ENCODE measurements at places on chromosomes 3 and 15.

DNA sequence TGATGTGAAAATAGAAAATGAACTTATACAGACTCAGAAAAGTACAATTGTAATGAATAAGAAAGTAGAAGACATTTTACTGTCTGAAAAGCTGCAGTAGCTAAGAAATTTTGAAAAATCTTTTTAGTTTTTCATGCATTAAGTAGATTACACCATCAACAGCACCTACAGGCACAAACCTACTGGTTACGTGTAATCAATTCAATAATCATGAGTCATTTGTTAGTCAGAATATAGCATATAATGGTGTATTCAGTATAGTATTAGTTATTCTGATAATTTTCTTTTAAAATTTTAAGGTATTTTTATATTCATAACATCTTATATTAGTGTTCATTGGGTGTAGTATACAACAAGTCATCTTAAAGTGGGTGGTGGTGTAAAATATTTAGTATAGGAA lies 550.5 kb upstream of the GBE1 start:
- DNase-seq = no peak

DNA sequence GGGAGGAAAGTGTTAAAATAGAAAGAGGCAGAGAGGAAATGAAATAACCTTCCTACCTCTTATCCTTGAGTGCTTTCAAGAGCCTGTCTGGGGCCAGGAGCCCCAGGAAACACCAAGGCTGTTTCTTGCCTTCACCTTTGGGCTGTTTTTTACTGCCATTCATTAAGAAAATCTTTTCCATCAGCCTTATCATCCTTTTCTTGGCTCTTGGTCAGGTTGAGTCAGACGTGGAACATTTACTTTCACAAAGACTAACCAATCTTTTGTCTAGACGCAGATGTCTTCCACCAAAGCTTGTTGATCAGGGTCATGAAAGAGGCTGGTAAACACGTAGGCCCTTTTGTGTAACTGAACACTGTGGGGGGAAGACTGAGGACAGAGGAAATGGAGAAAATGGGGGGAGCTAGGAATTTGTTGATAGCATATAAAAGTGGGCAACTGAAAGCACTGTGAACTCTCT lies 151.0 kb upstream of the THBS1 start:
- peak; percentile 76 for DNase-seq

DNA sequence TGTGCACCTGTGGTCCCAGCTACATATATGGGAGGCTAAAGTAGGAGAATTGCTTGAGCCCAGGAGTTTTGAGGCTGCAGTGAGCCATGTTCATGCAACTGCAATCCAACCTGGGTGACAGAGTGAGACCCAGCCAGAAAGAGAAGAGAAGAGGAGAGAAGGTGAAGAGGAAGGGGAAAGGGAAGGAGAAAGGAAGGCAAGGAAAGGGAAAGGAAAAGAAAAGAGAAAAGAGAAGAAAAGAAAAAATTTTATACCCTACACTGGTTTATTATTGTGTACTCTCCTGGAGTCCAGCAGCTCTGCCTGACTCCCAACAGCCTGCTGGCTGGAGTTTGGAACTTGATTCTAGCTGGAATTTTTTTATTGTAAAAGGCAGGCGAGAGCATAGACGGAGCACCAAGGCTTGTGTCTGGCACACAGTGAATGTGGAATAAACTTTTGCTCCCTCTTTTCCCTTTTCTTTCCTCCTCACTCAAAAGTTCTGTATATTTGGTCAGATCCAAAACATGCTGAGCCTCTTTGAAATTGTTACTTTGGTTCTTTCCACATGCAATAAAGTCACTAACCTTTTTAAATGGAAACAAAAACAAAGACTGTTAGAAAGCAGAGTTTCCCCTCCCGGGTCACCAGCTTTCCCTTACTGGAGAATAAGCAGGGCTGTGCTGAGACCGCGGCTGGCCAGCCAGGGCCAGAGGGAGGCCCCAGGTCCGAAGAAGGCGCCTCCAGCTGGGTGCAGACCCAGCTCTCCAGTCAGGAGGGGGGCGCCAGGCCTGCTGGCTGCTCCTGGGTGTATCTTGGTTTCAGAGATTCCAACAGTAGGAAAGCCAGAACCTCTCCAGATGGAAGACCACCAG lies 9.9 kb downstream of the THSD4 start:
- DNase-seq = no peak

- DNase-seq = peak; percentile 18
Measured at GRCh38 chr3:149151843-149152242, 22.4 kb downstream of the HPS3 start.

GRCh38 chr3:157529751-157530150 lies 26.5 kb upstream of the VEPH1 start:
- DNase-seq = no peak

- no peak for DNase-seq
Measured at GRCh38 chr15:69498987-69499386, 46.4 kb downstream of the RPLP1 start.

DNA sequence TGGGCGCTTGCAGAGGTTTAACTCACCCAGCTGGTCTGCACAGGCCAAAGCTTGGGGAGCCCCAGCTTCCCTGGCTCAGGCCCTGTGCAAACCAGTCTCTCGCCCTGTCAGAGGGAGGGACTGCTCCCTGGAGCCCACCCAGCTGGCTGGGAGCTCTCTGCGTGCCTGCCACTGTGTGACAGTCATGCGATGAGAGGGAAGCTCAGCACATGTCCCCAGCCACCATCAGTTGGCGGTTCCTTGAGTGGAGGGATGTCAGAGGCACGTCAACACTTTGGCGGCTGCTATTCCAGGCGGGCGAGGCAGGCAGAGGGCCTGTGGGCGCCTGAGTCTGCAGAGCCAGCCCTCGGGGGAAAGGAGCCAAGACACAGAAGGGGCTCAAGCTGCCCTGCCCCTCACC lies 324.6 kb downstream of the UACA start:
- no peak for DNase-seq

DNA sequence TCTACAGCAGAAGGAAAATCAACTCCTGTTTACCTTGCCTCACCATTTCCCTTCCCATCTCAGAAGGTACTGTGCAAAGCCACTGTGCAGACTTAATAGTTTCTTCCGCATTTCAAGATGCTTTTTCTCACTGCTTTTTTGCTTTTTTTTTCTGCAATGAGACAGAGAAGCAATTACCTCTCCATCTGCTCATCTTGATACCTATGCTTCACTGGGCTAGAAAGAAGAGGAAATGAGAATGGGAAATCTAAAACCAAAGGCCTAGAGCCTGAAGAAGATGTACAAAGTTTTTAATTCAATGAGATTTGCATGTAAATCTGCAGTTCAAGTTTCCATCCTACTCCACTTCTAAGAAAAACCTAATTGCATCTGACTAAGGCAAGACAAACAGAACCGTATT lies 238.1 kb upstream of the SETMAR start:
- no peak for DNase-seq

DNA sequence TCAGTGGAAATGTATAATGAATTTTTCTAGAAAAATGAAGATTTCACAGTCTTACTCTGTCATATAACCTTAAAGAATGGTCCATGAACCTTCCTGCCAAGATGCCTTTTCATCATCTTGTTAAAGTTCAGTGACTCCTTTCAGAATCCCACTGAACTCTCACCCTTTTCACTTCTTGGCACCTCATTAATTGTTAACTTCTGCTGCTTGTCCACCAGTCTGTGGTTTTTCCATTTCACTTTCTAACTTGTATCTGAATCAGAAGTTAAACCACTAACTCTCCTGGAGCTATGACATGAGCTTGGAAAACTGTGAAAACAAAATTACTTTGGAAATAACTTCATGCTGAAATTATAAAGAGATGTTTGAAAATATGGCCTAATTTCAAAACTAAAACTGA lies 281.2 kb upstream of the ALCAM start:
- DNase-seq = no peak

DNA sequence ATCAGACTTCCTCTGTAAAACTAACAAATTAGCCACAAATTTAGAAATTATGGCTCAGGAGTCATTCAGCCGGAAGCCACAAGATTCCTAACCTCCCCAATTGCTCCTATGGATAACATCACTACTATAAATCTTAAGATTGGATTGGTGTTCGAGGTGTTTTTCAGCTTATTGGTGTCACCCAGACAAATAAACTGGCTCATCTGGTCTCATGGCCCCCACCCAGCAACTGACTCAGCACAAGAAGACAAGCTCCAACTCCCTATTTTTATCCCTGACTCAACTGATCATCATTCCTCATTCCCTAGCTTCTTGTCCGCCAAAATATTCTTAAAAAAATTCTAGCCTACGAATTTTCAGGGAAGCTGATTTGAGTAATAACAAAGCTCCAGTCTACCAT lies 135.1 kb upstream of the STRIT1 start:
- peak; percentile 56 for DNase-seq

DNA sequence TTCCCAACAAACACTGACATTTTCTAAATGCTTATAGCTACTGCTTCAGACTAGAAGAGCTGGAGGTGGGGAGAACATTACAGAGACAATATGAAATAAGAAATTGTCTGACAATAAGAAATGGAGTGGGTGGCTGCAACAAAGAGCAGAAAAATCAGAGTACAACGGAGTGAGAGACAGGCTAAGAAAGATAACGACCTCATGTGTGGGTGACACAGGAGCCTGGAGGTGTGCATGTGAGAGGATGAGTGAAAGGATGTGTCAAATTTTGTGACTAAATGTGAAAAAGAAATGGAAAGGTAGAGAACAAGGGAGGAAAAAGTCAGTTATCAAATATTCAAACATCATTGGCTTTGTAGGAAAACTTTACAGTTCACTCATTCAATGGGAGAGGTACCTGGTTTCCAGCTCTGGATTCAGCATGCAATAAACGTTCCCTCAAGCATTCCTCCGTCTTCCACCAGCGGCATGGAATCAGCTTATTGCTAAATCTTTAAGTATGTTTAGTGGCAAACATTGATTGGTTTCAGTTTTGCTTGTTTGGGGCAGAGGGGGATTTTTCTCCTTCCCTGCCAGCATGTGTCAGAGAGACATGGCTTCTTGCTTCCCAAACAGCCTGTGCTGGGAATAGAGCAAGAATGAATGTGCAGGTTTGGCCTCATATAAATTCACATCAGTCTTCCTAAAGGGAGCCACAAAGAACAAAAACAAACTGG lies 103.8 kb upstream of the CHRM5 start:
- DNase-seq = no peak

DNA sequence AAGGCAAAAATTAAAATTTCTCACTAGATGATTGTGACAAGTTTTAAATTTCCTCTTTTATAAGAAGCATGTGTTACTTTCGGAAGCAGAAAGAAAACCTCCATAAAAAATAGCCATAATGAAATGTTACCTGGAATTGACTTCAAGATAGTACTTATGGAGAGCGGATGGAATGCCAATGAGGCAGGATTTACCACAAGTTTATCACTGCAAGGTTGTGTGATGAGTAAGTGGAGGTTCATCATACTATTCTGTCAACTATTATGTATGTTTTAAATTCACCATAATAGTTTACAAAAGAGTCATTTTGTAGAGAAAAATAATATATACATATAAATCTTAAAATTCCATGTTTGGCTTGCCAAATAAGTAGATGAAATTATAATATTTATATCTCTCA lies 230.3 kb downstream of the SCAPER start:
- no peak for DNase-seq

DNA sequence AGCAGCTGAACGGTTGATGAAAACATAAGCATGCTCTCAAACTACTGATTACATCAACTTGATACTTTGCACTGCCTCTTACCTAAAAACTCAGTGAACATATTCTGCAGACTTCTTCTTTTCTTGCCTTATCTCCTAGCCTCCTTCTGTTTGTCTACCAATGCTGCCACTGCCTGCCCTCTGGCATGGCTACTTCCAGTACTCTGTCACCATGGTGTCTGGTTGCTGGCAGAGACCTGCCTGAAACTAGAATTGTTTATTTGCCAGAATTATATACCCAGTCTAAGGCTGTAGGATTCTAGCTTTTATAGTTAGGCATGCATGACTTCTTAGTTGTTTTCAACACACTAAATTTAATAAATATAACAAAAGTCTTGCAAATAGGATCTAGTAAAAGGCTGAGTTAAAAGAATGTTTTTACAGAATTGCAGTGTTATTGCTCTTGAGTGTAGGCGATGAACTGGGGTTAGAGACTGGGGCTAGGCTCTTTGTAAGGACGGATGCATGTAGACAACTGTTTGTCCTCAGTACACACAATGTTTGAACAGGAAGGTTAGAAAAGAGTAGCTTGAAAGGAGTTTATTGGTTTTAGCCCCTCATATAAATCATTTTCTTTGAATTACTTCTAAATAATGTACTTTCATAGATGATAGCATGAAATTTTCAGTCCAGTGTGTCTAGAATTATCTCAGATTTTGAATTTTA lies 116.3 kb downstream of the KCNAB1 start:
- no peak for DNase-seq

DNA sequence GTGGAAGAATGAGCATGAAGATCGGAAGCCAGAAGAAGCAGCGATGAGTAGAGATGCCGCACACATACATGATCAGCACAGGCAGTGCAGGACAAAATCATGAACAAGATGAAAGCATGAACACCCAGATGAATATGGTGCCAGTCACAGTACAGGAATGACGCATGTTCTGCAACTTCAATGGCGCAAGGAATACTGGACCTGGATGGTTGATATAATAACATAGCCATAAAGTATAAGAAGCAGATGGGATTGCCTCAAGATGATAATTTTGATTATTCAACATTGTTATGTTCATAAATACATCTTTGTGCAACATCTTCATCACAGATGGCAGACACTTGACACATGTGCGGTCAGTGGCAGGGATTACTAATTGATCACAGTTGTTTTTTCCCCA lies 59.7 kb upstream of the SLCO3A1 start:
- DNase-seq = no peak

DNA sequence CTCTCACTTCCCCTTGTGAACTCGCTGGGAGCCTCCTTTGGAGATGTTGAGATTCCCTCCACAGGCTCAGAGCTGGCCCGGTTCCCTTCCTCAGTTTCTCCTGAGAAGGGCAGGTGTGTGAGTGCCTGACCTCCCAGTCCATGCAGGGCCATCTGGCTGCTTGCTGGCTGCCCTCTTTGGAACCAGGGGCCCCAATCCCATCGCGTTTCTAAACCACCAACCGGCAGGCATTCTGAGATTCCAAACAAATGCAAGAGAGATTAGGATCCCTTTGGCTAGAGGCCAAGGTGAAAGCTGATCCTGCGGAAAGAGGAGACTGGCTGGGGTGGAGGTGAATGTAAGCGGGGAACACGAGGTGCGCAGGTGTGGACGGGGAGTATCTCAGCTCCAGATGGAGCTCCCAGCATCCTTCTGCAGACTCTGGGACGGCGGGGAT lies 2.9 kb upstream of the PRRT3 start:
- no peak for DNase-seq
